Left ventricle myocardium superior (tissue), 1 donor: ENCODE measurements at places on chromosomes 6 and 20.
A peak's percentile ranks its signal among the peaks of the same experiment; 100 is the strongest.

DNA sequence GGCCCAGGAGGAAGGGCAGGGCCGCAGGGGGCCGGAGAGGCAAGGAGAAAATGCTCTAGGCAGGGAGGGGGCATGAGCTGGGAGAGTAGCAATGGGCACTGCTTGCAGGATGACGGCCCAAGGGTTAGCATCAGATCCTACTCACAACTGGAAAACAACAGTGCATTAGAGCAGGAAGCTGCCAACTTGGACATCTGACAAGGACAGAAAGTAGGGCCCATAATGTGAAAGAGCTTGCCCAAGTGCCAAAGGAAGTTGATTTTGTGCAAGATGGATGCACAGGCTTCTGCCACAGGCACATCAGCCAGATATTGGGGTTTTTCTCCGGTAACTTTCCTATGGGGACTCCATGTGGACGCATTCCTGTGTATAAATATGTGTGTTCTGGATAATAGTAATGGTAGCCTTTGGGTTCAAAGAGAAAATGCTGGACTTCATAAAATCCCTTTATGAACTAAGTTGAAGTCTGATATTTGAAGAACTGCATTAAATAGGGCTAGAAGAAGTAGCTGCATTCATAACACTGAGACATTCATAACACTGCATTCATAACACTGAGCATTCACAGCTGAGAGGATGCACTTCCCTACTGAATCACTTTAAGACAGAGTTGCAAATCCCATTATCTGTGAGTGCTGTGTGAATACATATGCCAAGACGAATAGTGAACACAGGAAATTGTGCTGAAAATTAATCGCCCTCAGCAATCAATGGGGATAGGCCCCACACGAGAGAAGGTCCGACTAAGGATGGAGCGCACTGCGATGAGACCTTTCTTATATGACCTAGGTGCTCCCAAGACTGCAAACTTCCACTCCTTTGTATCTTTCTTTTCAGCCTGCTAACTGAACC, 235.6 kb upstream of the PRDM1 start:
- no peak for DNase-seq

GRCh38 chr6:12393100-12393499, 102.9 kb downstream of the EDN1 start:
- DNase-seq: no peak

DNA sequence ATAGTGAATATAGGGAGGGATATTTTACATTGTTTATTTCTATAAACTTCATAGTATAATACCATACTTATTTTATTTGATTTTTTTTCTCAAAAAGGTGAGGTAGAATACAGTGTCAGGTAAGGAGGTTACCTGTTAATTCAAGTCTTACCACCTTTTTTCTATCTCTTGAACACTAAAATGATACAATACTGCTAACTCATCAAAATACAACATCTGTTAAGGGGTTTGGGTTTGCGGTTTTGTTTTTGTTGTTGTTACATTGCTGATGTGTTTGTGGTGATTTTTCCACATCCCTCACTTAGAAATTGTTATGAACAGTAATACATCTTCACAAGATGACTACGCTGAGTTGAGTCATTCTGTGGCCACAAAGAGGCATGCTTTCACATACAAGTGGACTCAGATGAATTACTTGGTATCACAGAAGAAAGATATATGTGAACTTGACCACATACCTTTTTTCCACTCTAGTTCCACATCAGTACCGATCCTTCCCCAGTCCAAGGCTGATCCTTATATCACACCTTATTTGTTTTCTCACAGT, 139.4 kb upstream of the ID4 start:
- DNase-seq: no peak

- no peak for DNase-seq
Observed at GRCh38 chr6:112235956-112236355, 18.4 kb downstream of the LAMA4 start.

DNA sequence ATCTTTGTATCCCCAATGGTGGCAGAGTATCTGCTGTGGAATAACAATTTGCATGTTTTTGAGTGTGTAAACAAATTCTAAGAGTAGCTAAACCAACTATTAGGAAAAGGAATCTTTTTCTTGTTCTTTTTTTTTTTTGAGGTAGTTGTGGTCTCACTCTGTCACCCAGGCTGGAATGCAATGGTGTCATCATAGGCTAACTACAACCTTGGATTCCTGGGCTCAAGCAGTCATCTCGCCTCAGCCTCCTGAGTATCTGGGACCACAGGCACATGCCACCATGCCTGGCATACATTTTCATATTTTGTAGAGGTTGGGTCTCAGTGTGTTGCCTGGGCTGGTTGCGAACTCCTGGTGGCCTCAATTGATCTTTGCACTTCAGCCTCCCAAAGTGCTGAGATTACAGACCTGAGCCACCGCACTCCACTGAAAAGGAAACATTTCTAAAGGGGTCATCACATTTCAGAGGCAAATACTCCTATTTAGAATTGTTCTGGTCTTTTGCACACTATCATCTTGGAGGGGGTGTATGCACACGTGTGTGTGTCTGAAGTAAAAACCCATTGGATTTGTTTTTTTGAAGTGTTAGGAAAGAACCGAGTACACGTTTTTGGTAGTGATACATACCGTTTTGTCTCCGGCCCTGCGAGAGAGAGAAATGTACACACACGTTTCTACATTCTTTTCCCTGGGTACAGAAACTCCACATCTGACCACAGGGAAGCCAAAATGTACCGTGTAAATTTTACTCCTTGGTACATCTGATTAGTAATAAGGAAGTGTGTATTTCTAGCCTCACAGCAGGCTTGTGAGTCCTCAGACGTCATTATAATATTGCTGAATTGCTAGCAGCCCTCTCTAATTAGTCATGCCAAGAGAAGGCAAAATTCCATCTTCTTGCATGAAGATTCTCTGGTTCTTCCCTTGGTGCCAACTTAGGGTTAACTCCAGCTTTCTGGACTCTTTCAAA, 183.6 kb downstream of the JARID2 start:
- DNase-seq: no peak

DNA sequence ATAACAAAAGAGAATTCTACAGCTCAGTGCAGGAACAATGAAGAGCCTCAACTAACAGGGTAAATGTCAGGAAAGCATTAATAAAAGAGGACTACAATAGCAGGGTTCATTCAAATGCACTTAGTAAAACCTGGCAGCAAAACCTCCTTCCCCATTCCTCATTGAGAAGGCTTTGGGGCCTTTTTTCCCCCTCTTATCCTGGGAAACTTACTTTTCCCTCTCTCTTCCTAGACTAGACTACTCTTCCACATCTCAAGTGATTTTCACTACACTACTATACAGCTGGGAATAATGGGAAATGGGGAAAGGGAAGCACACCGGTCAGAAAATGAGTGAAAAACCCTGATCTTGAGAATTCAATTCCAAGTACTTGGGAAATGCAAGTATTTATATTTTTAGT, 10.1 kb downstream of the ROMO1 start:
- DNase-seq: no peak

- DNase-seq: no peak
Observed at GRCh38 chr6:20364327-20364726, 37.4 kb upstream of the E2F3 start.

- no peak for DNase-seq
Observed at GRCh38 chr6:99607416-99608036, 893 bp downstream of the PRDM13 start.

DNA sequence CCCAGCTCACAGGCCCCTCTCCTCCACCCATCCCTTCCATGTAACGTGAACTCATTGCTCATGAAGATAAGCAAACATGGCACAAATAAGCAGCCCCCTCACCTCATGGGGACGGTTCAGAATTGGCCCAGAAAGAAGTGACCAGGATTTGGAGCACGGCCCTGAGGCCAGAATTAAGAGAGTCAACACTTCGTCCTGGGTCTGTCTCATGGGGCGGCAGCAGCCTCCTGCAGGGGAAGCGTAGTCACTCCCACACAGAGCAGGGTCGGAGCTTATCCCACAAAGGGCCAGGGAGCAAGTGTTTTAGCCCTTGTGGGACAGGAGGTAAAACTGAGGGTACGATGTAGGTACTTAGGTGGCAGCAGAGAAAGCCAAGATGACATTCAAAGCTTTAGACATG, 28.6 kb upstream of the DACT2 start:
- no peak for DNase-seq

GRCh38 chr6:21295506-21296240, 297.9 kb upstream of the SOX4 start:
- DNase-seq: no peak

DNA sequence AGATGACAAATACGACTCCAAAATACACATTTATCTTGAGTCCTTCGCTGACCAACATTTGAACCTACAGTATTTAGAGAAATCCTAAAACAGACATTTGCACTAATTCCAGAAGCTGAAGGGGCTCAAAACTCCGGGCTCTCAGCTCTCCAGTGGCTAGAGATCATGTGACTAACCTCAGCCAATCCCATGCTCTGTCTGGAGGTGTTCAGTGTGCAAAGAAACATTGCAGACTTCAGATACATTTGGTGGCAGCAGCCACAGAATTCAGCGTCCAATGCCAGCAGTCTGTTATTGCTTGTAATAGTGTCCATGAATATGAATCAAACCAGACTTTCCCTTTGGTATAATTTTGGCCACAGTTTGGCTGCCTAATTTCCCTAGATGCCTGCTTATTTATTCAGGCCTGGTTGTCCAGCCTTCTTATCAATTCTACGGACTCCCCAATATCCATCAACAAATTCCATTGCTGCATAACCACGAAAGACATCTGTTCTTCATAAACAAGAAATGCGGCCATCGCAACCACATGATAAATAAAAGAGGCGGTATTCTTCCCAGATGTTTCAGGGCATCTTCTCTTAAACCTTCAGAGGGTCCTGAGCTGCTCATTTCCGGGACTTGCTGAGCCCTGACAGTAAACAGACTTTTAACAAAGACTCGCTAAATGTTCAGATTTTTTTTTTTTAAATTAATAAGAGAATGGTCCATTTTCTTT, 14.5 kb upstream of the CYP24A1 start:
- no peak for DNase-seq

GRCh38 chr6:109117346-109118035, 22.2 kb downstream of the CEP57L1 start:
- DNase-seq: no peak

DNA sequence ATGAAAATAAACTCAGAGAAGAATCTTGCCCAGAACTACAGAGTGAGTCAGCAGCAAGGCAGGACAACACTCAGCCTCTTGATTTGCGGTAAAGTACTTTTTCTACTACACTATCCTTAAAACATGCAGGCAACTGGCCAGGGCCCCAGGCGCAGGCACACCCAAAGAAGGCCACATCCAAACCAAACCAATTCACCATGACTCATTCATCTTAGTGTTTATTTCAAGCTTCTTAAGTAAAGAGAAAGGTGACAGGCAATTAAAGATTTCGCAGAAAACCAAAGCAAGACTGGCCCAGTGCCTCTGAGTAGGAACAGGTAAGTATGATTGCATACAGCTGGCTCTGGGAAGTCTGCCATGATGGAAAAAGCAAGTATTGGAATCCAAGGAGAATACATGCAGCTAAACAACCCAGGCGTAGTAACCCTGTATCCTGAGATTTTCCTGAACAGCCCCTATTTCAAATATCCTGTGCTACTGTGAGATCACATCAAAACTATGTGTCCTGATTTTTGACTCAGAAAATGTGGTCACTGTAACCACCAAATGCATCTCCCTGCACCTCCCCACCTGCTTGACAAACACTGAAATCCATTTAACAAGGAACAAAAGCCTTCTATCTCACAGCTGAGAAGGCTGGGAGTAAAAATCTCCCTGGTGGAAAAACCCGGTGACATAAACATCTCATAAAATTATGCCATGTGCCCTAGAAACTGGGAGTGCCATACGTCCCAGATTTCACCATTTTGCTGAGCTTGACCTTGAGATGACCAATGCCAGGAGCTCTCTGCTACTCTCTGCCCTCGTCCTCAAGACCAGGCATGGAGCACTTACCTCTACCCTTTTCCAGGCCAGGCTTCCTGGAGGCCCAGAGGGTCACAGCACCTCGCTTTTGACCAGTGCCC, 12.4 kb downstream of the WFDC3 start:
- peak; percentile 80 for DNase-seq

DNA sequence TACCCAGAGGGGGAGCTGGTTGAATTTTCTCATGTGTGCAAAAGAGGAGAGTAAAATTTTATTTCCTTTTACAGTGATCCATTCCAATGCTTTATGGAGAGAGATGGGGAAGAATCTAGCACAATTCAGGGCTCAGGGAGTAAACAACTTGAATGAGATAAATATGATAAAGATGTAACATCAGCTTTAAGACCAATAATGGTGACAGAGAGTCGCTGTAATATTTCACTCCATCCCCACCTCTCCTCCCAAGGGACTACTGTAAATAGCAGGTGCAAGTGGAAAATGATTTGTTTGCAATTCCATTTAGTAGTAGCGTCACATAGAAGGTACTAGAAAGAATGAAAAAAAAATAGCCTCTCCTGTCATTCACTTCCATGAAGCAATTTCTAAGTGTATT, 4.8 kb downstream of the CRISP3 start:
- DNase-seq: no peak
